ENCODE measurements at places on chromosomes 4 and X.

- DNase-seq: no peak
These were observed 460.5 kb downstream of the SH3BGRL start for GRCh38 chrX:81662381-81662780.

GRCh38 chr4:159787901-159788300 lies 685.0 kb downstream of the RAPGEF2 start:
- no peak for DNase-seq

GRCh38 chr4:21592970-21593670 lies 355.5 kb downstream of the KCNIP4 start:
- no peak for DNase-seq

- no peak for DNase-seq
These were observed 6.0 kb downstream of the RPA4 start for GRCh38 chrX:96889726-96890125.

GRCh38 chr4:141548791-141549190 lies 87.6 kb upstream of the IL15 start:
- DNase-seq: no peak

- no peak for DNase-seq
These were observed 28.5 kb upstream of the PTPN13 start for GRCh38 chr4:86565651-86566050.

All from iPS DF 19.7 (cell line).